ENCODE measurements at places on chromosomes 3 and 15. TPM values are rescaled to one million over a fixed set of nuclear protein-coding genes. Genes with fewer than 3 reads are reported as not detected.

The CD200 gene
- 4.2 TPM for polyA plus RNA-seq

The DGKG gene
- 2.1 TPM for polyA plus RNA-seq

The APOD gene
- polyA plus RNA-seq: 0.86 TPM

The TP63 gene
- 144 TPM for polyA plus RNA-seq

The P2RY1 gene
- polyA plus RNA-seq: 0.12 TPM

The ADAMTS7 gene
- 5.6 TPM for polyA plus RNA-seq

The CD200R1 gene
- polyA plus RNA-seq: not detected

The NLGN1 gene
- polyA plus RNA-seq: not detected

The LOXL1 gene
- polyA plus RNA-seq: 18.7 TPM

The SOX14 gene
- polyA plus RNA-seq: not detected

The SLC35A5 gene
- polyA plus RNA-seq: 16.4 TPM

The FEZF2 gene
- polyA plus RNA-seq: not detected

GRCh38 chr3:22620498-22620897 lies 582.6 kb upstream of the UBE2E2 start:
- no peak for DNase-seq

GRCh38 chr3:13665582-13666226 lies 116.8 kb downstream of the FBLN2 start:
- DNase-seq: no peak

DNA sequence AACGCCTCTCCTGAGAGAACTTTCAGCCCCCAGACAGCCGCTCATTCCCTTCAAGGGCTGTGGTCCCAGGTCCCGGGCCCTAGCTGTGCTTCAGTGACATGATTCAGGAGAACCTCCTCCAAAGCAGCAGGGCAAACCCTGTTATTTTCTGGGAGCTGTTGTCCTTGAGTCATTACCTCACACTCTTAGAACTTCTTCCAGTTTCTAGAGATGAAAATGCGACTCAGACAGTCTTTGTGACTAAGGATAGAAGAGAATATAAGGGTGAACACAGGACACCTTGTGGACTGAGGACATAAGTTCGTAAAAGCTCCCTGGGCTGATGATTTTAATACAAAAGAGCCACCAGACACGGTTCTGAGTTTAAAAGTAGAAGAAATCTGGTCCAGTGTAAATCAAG lies 203.8 kb downstream of the RORA start:
- no peak for DNase-seq

DNA sequence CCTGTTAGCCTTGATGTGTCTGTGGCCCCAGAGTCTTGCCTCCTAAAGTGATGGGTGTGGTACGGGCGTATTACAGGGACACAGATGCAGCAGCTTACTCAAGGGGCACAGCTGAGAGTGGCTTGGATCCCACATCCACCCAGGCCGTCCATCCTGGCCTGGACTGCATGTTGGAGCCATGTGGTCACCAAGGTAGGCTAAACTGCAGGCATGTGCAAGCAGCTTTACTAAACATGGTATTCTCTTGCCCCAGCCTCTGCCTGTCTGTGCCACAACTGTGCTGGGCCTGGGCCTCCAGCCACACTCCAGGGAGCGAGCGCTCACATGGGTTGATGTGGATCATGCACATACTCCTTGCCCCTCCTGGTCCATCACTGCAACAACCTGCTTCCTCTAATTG lies 6.1 kb upstream of the GPR62 start:
- DNase-seq: no peak

- DNase-seq: no peak
Measured at GRCh38 chr15:88805031-88805780, 2.0 kb downstream of the ACAN start.

- peak; percentile 34 for DNase-seq
Measured at GRCh38 chr3:67083277-67083676, 85.2 kb downstream of the KBTBD8 start.

GRCh38 chr3:167950212-167950611 lies 145.5 kb downstream of the GOLIM4 start:
- DNase-seq: no peak

DNA sequence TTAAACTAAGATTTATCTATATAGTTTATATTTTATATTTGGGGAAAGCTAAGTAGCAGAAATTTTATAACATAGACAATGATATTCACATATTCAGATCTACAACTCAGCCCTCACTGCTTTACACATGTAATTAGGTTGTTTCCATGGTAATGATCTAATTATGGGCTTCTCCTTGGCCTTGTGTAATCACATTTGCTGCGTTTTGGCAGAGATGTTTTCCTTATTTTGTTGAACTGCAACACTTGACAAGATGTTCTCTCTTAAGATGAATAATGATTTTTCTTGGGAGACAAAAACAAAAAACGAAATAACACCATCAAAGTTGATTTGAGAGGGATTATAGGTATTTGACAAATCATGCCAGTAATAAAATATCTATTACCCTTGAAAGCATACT lies 635.6 kb upstream of the TBL1XR1 start:
- DNase-seq: no peak

DNA sequence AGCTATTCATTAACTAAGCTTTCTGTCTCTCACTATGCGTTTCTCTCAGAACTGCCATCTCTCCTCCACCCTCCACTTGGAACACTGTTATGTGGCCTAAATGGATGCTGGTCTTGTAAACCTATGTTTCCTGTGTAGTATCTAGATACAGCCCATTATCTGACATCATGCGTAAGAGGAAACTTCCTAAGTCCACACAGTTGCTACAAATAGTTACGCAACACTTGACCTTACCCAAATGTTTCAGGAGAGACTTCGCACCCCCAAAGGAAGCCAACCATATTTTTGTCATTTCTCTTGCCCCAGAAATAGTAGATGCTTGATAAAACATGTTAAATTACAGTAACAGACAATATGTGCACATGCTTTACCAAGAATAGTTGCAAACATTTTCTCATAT lies 87.2 kb upstream of the TPRG1 start:
- no peak for DNase-seq

DNA sequence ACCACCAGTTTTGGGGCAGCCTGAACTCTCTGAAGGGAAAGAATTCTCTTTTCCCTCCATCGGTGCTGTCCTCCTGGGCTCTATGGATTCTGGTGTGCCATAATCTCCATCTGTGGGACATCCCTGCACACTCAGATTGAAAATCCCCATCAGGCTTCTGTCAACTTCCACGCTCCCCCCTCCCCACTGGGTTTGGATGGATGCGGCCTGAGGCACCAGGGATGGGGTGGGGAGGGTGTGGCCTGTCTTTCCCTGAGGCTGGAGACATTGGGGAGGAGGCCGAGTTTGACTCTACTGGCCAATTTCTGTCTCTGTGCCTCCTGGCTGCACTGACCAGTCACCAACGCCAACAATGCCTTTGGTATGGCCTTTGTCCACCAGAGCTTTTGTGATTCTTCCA lies 16.3 kb upstream of the FBLN2 start:
- DNase-seq: no peak

DNA sequence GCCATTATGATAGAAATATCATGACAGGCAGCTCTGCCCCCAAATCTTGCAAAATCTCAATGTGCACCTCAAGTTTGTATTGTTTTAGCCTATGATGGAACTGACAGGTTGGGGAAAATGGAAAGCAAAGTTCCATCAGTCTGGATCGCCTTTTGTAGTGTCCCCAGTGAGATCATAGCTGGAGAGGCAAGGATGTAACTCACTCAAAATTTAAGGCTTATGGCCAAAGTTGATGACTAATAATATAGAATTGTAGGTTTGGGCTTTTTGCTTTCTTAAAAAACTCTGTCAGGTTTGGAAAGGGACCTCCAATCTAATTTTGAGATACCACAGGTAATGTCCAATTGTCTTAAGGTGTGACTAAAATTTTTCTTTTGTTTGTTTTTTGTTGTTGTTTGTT lies 1.4 kb upstream of the ACP3 start:
- no peak for DNase-seq

- DNase-seq: no peak
Measured at GRCh38 chr3:50264383-50264963, 4.5 kb upstream of the SEMA3B start.

DNA sequence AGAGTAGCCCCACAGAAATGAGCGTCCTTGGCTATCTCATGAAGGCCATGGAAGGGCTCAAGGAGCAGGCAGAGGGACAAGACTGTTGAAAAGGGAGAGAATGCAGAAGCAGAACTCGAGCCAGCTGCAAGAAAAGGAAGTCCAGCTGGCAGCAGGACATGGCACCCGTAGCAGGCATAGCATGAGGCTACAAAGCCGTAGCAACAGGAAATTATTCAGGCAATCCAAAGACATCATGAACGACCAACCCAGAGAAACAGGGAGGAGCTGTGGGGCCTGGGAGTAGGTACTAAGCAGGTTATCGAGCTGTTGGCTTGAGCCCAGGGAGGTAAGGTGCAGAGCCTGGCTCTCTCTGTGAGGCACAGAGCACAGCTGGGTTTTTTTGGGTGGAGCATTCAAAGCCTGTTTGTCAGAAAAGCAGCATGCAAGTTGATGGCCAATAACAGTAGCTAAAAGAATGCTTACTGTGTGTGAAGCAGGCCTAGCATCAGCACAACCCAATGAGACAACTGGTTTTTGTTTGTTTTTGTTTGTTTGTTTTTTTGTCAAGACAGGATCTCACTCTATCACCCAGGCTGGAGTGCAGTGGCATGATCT lies 144.0 kb upstream of the SMAD3 start:
- DNase-seq: no peak

- DNase-seq: no peak
Measured at GRCh38 chr15:73485372-73485771, 42.4 kb downstream of the REC114 start.

DNA sequence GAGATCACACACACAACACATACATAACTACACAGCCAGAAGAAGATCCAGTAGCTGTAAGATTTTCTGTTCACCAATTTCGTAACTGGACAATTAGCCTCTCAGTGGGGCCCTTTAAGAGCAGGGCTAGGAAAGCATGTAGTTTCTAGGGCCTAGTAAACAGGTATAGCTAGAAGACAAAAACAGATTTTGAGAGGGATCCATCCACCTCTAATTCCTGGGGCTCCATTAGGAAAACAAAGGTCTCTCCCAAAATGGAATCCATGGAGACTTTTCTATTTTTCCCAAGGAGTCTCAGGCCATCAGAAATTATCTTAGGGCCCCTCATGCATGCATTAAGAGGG lies 10.5 kb downstream of the KIF15 start:
- DNase-seq: no peak

- DNase-seq: peak; percentile 14
Measured at GRCh38 chr3:107545680-107546120, 22.9 kb downstream of the BBX start.

DNA sequence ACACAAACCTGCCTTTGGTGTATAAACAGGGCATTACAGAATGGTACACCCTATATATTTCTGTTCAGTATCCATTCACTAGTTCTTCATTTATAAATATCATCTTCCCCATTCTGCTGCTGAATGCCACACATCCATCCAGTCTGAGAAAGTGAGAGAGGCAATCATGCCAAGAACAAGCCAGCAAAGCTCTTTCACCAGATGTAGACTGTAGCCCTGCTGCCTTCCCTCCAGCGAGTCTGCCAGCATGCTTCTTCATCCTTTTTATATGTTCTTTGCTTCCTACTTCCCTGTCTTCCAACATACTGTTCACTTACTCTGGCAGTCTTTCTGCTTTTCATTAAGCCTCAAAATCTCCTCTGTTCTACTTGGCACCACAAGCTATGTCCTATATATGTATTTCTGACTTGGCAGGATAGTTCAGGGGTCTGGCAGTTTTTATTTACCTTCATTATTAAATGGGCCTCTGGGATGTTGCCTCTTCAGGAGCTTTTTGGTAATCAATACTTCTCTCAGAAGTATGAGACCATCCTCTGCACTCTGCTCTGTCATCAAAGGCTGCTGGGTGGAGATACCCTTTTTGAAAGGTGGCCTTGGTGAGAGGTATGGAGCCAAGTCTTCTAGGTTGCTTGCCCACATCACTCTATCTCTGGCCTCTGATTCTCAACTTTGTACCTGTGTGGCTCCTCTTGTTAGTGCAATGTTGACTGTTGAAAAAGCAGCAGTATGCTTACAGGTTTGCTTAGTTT lies 48.6 kb downstream of the CHP1 start:
- DNase-seq: no peak

DNA sequence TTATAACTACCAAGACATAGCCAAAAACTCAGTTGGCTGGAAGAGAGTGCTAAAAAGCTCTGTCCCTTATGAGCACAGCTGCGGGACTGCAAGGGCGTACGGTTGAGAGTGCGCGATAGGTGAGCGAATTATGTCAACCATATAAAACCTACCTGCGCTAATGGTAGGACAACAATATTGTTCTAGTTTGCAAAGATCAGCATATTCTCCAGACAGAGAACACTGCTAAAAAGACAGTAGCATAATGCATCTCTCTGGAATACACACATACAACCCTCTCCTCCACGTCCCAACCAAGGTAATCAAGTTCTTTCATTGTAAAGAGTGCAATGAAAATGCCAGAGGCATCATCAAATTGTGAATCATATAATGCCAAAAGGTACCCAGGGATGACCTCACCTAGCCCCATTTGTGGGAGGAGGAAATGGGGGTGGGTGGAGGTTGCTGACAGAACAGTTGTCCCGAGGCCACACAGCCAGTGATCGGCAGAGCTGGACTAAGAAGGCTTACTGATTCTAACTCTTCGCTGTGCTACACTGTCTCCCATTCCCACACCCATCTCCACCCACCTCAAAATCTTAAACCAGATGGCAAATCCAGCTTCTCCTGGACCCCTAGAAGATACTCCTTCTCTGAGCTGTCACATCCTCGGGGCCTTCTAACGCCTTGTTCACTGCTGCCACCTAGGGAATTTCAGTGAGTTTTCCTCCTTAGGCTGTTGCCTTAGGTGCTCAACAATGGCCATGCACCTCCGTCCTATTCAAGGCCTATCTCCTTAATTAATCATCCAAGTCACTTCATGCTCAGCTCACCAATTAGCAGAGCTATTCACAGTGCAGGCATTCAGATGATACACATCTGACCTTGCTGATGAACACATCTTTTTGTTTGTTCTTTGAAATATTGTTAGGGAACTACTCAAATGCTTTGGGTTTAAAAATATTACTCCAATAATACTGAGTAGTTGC lies 60.7 kb downstream of the RPL22L1 start:
- DNase-seq: peak; percentile 93

DNA sequence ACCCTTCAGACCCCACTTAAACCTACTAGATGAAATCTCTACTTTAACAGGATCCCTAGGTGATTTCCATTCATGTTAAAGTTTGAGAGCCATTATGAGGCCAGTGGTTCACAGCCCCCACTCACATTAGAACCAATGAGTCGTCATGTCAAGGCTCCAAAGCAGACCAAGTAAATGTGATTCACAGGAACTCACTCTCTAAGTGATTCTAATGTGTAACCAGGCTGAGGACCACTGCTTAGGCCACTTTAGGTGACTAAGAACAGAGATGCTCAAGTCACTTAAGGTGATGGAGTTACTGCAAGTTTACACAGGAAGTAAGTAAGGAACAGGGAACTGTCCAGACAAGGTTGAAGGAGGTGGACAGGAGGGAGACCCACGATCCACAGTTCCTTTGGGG lies 7.7 kb downstream of the GALNT15 start:
- no peak for DNase-seq

GRCh38 chr3:32951410-32951811 lies at the start of gene CCR4:
Gene CCR4 (plus strand): TSS chr3:32951644. CDS start chr3:32953423, 1,779 bp downstream.
- no peak for DNase-seq

- peak; percentile 67 for DNase-seq
Measured at GRCh38 chr3:121979246-121979645, 42.8 kb downstream of the ILDR1 start.
